ENCODE measurements at places on chromosomes 5 and 9. TPM values are rescaled to one million over a fixed set of nuclear protein-coding genes. Genes with fewer than 3 reads are reported as not detected.

DNA sequence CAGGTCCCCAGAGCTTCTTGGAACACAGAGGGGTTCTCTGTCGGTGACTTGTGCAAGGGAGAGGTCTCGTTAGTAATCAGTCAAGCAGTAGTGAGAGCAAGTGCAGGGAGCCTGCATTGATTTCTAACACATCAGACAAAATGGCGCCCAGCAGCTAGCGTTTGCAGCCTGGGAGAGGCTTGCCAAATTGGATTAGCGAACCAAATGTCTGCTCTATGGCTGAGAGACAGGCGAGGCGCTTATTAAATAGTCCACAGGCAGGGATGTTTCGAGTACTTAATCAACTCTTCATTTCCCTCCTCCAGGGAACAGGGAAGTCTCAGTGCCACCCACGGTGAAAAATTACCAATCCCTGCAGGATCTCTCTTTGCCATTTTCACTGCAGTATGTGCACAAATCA lies 131.4 kb upstream of the SHB start:
- no peak for DNase-seq

- no peak for DNase-seq
Measured at GRCh38 chr5:97923997-97924396, 741.0 kb upstream of the RIOK2 start.

DNA sequence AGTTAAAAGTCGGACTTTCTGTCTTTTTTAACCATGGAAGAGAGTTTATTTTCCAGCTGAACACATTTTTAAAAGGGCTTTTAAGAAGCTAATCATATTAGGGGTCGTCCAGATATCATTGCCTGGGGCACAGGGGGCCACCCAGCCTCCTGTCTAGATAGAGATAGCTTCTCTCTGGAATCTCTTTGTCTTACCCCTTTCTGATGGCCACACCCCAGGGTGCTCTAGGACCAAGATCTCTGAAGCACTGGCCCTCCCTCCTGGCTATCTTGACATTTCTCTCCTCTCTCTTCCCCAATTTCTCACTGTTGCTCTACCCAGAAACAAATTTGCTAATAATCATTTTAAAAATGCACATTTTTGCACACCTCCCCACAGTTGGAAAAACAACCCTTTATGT lies 204.4 kb downstream of the NXNL2 start:
- DNase-seq = no peak

DNA sequence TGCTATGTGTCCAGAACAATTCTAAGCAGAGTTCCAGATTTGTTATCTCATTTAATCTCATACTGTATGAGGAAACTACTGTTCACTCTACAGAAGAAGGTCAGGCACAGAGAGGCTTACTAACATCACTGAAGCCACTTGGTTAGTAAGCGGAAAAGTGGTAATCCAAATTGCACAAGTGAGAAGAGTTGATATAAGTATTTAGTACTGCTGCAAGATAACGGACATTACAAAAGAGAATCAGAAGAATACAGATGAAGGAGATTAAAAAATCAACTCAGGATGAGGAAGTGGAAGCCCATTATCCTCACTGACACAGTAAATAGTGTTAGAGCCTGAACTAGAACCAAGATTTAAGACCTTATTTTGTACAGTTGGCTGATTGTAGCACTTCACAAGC lies 22.3 kb upstream of the TLR4 start:
- no peak for DNase-seq

GRCh38 chr9:8845808-8846207 lies 1046.2 kb upstream of the DMAC1 start:
- DNase-seq = no peak

DNA sequence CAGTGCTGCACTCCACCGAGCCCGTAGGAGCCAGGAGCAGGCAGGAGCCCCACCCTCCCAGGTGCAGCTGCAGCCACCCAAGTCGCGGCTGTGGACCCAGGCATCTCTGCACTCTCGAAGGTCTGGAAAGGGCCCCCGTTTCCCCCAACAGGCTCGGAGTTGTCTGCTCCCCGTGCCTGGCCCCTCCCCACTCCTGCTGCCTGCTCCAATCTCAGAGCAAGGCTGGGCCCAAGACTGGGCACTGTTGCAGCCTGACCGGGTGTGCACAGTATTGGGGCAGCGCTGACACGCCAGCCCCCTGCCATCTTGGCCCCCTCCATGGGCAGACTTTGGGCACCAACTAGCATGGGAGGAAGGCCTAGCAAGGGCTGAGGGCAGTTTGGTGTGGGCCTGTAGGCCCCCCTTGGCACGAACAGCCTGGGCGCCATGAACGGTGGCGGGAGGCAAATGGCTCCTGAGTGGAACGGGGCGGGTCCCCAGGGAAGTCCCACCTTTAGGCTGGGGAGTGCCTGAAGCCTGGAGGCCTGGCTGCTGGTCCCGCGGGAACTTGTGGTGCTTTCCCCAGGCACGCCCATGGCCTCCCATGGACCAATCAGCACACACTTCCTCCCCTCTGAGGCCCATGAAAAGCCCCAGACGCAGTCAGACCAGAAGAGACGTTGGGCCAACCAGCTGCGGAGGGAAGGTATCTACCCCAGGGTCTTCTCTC lies 60.4 kb downstream of the PSAT1 start:
- no peak for DNase-seq

DNA sequence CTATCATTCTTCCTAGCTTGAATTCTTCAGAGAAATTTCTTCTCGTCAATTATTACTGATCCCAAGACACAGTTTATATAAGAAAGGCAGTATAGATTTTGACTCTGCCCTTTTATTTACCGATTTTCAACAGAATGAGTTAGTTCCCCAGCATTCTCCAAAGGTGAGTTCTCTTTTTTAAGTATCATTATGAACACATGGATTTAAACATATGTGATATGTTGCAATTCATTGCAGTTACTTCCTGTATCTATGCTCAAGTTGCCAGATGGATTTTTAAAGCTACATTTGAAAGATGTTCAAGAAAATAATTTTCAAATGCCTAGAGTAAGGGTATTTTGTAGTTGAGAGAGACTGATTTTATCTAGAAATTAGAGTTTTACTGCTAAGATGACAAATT lies 8.4 kb downstream of the WDR41 start:
- no peak for DNase-seq

- no peak for DNase-seq
Measured at GRCh38 chr9:38205279-38205678, 136.3 kb upstream of the SHB start.

DNA sequence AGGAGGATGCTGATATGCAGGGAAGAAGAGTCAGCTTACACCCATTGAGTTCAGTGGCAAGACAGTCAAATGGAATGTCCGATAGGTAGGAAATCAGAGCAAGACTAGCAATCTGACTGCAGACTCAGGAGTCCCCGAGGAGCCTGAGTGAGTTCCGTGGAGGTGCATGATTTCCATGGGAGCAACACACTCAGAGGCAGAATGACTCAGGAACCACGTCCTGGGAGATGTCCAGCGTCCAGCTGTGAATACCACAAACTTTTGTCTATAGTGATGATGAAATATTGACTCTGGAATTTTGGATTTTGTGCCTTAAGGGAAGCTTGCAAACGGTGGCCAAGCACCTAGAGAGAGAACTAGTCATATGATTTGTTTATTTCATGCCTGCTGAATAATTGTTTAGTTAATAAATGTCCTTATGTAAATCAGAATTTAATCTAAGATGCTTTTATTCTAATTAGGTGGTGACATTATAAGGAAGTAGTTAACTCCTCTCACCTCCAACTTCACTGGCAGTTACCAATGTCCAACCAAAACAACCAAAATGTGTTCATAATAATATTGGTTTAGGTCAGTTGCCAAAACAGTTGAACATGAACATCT lies 100.4 kb downstream of the PDE4D start:
- no peak for DNase-seq

GRCh38 chr9:107862881-107863280 lies 373.3 kb upstream of the KLF4 start:
- no peak for DNase-seq

DNA sequence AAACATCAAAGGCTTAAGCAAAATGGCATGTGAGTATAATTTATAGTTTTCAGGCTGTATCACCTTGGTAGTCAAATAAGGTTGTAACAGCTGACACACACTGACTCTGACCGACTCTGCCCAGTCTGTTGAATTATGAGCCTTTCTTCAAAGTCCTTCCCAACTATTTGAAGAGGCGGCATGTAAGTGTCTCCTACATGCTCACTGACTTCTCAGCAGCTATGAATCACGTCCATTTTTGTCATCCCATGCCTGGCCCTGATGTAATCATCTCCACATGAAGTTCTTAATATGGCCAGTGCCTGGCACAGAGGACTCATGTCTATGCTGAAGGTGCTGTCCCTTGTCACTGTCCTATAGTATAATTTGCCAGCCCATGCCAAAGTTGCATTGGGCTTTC lies 5.1 kb upstream of the PTBP3 start:
- no peak for DNase-seq

GRCh38 chr9:34546834-34547827 lies 24.3 kb upstream of the ENHO start:
- DNase-seq = no peak

DNA sequence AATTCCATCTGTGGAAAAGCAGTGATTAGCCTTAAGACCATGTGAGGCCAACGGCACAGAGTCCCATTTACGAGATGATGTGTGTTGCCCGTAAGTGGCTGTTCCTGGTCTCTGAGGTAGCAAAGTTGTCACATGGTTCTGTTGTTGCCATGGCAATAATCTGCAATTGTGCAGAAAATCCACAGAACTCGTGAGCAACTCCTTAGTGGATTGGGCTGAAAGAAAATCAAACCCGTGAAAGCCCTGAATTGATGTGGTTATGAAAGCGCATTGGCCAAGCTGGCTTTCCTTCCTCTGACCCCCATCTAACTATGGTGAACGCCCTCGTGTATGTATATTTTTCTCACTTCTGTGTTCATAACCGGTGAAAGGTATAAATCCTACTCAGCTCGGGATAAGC lies 614.7 kb downstream of the EBF1 start:
- no peak for DNase-seq

The FAM221B gene
- polyA plus RNA-seq = 0.16 TPM

The DNAH5 gene
- 2.9 TPM for polyA plus RNA-seq

The UGT3A2 gene
- polyA plus RNA-seq = 11.2 TPM

The PRLR gene
- polyA plus RNA-seq = 35.0 TPM

The SPINK6 gene
- not detected for polyA plus RNA-seq

The DAB2 gene
- 191 TPM for polyA plus RNA-seq

The SEMA5A gene
- polyA plus RNA-seq = 35.9 TPM

The PCDHB10 gene
- 9.4 TPM for polyA plus RNA-seq

The MRPS27 gene
- polyA plus RNA-seq = 68.0 TPM

The LMX1B gene
- 20.1 TPM for polyA plus RNA-seq
